ENCODE measurements at places on chromosomes 16 and 17. TPM values are rescaled to one million over a fixed set of nuclear protein-coding genes. Genes with fewer than 3 reads are reported as not detected.

Gene TBC1D3G
- total RNA-seq: not detected

Gene TUBB3
- 23.7 TPM for total RNA-seq

Gene GRIN2C
- total RNA-seq: under 0.01 TPM

Gene SETD6
- total RNA-seq: 23.2 TPM

Gene PLA2G10
- total RNA-seq: not detected

Gene SSTR5
- not detected for total RNA-seq

Gene FAM171A2
- total RNA-seq: 0.90 TPM

Gene GPR139
- not detected for total RNA-seq

Gene HSF4
- total RNA-seq: 8.1 TPM

Measured in bronchial epithelial cell (primary cell).